ENCODE measurements at places on chromosomes 6 and 20.

DNA sequence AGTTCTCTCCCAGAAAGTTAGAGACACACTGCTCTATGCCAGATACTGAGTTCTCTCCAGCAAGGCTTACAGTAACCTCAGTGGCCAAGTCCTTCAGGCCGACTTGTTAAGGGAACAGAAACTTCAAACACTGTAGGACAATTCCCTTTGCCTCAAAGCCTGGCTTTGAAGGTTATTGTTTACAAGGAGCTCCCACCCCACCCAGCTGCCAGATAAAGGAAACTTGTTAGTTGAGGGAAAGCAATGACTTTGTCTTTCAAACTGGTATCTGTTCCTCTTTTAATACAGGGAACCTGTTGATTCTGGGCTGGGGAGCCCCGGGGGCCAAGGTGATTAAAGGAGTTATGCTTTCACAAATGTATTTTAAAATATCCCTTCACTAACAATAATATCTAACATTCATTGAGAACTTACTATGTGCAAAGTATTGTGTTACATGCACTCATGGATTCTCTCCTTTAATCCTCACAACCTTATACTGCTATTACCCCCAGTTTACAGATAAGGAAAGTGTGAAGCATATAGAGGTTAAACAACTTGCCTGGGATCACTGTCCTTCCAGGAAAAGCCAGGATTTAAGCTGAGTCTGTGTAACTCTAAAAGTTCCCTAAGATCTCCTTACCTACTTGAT, 27.6 kb upstream of the CDKN1A start:
- DNase-seq = no peak

- peak; percentile 19 for DNase-seq
Observed at GRCh38 chr6:90175627-90176538, 120.8 kb downstream of the BACH2 start.

DNA sequence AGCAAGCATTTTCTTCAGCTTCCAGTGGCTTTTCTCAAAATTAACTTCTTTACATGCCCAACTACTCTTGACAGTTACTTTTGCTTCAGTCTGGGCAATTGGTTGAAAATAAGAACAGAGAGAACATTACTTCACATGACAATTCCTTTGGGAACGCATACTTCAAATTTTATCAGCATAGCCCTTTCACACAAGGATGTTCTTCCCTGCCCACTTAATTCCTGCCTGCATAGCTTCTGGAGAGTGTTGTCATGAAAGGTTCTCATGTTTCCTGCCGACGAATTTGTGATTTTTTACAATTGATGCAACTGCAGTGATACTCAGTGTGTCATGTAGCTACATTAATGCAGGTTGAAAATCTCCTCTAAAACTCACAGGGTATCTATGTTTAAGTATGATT, 22.0 kb upstream of the SNRNP48 start:
- DNase-seq = no peak

DNA sequence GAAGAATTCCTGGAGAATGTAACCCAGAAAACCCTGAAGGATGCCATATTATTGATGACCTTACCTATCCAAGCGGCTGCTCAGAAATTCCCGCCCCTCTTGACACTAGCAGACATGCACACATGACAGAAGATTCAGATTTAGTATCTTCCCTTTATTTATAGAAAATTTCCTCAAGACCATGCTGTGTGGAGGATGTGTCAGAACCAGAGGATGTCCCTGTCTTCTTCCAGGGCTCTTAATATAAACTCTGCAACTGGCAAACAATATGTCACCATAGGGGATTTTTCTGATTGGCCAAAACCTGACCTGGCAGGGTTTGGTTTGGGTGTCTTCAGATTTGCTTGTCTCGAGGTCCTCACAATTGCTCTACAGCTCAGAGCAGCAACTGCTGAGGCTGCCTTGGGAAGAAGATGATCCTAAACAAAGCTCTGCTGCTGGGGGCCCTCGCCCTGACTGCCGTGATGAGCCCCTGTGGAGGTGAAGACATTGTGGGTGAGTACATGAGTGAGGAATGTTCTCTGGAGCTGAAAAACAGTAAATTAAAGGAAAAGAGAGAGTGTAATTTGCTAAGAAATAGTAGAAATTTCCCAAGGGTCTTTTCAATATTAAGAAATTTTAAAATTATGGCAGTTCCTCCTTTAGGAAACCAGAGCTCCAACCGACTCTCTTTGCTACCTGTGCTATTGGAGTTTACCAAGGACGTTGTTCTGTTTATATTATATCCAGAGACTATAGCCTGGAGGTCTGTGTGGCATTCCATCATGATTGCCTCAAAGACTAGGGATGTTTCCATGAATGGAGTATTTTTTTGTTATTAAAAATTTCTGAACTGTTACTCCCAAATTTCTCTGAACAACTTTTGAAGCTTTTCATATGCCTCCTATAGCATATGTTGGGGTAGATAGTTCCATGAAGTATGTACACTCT, at the start of gene HLA-DQA2:
HLA-DQA2 (plus strand) TSS at position 361 of the 930 bp plus-strand sequence; CDS start at position 414, 53 bp downstream.
- no peak for DNase-seq

- no peak for DNase-seq
Observed at GRCh38 chr6:119234457-119234856, 115.1 kb downstream of the MAN1A1 start.

DNA sequence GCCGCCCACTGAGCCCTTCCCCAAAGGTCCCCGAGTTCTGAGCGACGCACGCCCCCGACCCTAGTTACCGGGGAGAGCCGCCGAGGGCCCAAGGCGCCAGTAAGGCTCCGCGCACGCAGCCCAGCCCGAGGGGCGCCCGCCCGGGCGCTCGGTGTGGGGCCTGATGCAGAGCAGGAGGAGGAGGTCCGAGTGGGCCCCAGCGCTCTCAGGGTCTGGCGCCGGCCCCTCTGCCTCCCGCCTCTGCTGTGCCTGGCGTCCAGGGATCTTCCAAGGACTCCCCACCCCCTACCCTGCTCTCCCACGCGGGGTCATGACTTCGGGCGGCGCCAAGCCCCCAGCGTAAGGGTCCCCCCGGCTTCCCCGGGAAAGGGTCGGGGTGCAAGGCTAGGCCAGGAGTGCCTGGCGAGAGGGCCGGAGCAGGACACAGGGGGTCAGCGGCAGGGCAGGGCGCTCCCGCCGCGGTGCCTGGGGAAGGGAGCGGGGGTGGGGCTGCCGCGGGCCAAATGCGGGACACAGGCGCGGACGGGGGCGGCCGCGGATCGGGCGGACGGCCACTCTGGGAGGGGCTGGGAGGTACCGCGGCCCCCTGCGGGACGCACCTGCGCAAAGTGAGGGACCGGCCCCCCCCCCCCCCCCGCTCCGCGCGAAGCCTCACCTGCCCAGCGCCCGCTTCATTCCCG, 637 bp downstream of the ABHD12 start:
- peak; percentile 10 for DNase-seq

GRCh38 chr6:95784019-95784418, 206.7 kb downstream of the MANEA start:
- no peak for DNase-seq

DNA sequence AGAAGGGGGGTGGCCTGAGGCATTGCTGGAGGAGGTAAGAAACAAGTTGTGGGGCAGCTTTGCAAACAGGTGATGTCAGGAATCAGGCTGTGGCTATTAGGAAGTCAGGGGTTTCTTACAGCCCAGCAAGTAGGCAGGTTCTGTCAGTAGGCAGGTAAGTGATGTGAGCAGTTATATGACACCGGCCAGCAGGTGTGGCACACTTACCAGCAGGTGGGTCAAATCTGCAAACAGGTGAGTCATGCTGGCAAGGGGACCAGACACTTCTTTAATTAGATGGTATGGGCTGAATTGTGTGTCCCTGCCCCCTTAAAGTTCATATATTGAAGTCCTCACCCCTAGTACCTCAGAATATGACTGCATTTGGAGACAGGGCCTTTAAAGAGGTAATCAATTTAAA, 16.4 kb upstream of the ENPP4 start:
- no peak for DNase-seq

GRCh38 chr6:7000825-7001777, 106.7 kb upstream of the RREB1 start:
- no peak for DNase-seq

DNA sequence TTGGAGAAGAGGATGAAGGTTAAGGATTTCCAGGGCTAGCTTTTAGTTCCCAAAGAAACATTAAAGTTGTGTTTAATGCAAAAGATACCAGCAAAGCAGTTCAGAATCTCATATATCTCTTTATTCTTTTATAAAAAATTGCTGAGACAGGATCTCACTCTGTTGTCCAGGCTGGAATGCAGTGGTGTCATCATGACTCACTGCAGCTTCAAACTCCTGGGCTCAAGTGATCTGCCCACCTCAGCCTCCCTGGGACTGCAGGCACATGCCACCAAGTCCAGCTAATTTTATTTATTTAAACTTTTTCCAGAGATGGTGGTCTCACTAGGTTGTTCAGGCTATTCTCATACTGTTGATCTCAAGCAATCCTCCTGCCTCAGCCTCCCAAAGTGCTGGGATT, 41.1 kb upstream of the CAP2 start:
- DNase-seq = no peak

DNA sequence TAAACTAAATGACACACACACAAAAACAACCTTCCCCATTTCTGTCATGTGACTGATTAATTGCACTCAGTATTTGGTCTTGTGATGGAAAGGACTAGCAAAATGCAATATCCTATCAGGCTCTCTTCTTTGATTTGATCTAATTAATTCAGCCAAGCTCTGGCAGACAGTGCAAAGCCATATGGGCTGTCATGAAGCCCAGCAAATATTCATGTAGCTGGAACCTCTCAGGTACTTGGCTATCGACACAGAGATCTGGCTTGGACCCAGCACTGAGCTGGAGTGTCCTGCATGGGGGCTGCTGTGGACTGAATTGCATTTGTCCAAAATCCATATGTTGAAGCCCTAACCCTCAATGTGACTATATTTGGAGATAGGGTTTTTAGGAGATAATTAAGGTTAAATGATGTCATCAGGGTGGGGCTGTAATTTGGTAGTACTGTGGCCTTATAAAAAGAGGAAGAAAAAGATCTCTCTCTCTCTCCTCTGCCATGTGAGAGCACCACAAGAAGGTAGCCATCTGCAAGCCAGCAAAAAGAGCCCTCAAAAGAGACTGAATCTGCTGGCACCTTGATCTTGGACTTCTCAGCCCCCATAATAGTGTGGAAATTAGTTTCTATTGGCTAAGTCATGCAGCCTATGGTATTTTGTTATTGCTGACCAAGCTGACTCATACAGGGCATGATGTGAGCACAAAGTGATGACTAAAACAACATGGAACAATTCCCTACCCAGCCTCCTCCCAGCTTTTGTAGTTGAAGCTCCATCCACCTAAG, 77.1 kb downstream of the STMND1 start:
- DNase-seq = no peak

- no peak for DNase-seq
Observed at GRCh38 chr6:119669221-119669620, 319.7 kb upstream of the MAN1A1 start.

All from central memory CD4-positive, alpha-beta T cell (primary cell).